Tibial nerve (tissue), 4 donors: ENCODE measurements at places on chromosomes 3 and 15.

DNA sequence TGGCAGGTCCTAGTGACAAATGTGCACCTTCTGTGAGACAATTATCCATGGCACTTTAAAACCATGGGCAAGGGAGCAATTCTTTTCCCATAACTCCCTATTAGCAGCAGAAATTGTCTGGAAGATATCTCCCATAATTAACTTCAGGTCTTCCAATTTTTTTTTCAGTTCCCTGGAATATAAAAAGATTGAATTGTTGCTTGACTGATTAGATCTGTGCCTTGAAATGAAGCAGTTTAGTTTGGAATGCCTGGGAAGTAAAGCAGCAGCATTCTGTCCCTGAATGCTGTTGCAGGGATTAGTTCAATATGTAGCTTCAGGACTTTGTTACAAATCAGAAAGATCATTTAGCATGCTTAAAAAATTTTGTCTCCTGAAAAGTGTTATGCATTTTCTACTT is 137.0 kb upstream of the GOLGA6L4 start:
- DNase-seq: no peak

- no peak for DNase-seq
These were observed 25.3 kb downstream of the PTPN23 start for GRCh38 chr3:47405820-47406761.

DNA sequence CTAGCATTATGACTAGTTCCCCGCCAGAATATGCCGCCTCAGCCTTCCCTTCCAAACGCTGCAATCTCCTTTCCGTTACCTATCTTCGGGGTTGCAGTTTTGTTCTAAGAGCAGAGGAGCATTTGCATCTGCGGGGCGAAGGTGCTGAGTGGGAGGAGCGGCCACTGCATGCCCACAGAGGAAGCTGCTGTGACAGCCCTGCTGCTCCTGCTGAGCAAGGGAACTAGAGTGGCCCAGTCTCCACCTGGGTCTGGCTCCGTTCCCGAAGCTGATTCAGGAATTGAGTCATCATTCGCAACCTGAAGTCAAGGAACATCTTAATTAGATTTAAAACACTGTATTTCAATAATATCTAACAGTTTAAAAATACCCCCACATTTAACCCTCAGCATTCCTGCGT is 98.2 kb upstream of the TJP1 start:
- no peak for DNase-seq

DNA sequence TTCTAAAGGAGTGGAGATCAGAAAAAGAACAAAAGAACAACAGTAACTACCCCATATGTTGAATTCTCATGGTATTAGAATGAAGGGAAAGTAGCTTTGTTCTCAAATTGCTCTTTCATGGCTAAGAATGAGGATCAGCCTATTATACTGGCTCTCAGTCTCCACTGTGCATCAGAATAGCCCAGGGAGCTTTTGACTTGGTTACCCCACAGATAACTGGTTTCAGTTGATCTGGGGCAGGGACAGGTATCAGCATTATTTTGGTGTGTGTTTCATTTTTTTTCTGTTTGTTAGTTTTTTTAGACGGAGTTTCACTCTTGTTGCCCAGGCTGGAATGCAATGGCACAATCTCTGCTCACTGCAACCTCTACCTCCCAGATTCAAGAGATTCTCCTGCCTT is 311.7 kb upstream of the TLE3 start:
- DNase-seq: no peak

- no peak for DNase-seq
These were observed 25.1 kb upstream of the GAP43 start for GRCh38 chr3:115598216-115598615.

- no peak for DNase-seq
These were observed 3.9 kb upstream of the PSTPIP1 start for GRCh38 chr15:76991048-76991447.

DNA sequence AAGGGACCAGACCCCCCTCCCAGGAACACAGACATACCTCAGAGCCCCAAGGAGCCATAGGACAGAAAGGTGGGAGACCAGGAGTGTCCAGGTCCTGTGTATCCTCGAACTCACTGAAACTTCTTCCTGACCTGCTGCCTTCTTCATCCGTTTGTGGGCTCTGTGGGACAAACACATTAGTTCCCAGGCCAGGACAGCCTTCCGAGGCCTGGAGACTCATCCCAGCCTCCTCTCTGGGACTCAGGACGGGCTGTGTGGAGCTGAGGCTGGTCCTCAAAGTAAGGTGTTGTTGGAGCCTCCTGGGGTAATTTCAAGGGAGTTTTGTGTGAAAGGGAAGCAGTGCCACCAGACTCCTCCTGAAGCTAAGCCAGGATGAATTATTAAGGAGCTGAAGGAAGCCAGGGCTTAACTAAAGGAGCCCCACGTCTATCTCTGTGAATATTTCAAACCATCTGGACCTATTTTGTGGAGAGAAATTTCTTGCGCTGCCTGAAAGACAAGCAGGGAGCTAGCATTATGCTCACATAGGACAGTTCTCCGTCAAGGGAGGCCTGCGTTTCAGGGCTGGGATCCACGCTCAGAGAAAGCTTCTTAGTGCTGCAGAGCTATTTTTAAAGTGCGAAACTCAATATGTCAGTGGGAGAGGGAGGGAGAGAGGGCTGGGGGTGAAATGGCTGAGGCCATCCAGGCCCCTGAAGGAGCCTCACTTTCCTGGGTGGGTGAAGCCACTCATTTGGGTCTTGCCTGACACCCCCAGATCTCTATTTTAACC is 29.8 kb upstream of the PLA2G4E start:
- DNase-seq: no peak

DNA sequence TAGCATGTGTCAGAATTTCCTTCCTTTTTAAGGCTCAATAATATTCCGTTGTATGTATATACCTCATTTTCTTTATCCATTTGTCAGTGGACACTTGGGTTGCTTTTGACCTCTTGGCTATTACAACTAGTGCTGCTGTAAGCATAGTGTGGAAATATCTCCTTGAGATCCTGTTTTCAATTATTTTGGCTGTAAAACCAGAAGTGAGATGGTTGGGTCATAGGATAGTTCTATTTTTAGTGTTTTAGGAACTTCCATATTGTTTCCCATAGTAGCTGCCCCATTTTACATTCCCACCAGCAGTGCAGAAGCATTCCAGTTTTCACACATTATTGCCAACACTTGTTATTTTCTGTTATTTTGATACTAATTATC is 70.4 kb upstream of the C15orf39 start:
- DNase-seq: no peak

- no peak for DNase-seq
These were observed 26.5 kb downstream of the DUOX2 start for GRCh38 chr15:45087513-45087912.

DNA sequence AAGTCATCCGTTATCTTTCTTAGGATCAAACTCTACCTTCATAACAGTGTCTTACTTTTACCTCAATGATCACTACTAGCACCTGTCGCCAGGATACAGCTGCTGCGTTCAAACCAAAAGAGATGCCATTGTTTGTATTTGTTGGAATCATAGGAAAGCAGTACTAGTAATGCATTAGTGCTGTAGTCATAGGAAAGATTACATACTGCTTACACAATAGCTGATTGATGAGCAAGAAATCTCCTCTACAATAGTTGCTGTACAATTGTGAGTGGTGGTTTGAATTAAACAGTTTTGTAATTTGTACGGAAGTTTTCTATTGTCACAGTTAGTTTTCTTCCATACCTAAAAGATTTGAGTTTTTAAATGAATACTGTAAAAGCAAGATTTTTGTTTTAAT is 21.4 kb downstream of the ACAP2 start:
- no peak for DNase-seq

DNA sequence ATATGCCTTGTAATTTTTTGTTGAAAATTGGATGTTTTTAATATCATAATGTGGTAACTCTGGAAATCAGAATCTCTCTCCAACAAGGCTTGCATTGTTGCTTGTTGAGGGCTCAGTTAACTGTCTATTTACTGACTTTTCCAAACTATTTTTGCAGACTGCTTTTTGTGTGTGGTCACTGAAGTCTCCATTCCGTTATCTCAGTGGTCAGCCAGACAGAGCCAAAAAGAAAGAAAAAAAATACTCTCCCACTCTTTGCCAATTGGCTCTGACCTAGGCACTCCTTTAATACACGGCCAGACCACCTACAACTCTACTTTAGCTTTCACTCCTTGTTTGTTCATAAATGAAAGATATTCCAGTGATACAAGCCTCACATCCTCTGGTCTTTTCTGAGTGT is 52.5 kb downstream of the IFT80 start:
- DNase-seq: no peak

DNA sequence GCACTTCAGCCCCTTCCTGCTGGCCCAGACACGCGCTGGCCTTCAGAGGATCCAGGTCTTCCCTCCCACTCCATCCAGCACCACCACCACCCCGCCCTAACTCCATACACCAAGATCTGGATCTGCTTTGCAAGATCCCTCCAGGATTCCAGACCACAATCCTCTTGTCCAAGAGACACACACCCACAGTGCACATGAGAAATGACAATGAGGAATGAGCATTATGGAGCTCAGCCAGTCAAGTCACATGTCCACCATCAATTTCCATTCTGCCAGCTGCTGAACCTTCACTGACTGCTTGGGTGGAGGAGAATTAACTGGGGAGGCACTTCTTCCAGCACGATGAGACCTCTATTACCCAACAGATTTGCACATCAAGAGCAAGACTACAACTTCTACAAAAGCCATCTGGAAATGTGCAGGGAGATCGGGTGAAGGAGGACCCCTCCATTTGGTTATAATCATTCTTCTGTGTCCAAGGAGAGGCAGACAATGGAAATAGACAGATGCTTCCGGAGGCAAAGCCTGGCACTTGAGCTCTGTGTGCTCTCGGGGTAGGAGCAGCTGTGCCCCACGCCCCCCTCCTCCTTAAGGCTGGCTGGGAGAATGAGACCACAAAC is 12.3 kb upstream of the SPATA12 start:
- peak; percentile 26 for DNase-seq

DNA sequence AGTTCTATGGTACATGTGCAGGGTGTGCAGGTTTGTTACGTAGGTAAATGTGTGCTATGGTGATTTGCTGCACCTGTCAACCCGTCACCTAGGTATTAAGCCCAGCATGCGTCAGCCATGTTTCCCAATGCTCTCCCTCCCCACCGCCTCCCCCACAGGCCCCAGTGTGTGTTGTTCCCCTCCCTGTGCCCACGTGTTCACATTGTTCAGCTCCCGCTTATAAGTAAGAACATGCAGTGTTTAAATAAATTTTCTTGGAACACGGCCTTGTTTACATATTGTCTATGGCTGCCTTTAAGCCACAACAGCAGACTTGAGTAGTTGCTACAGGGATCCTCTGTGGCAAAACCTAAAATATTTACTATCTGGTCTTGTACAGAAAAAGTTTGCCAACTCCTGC is 41.3 kb upstream of the CORO2B start:
- no peak for DNase-seq

- DNase-seq: no peak
These were observed 22.1 kb upstream of the RNU6-1 start for GRCh38 chr15:67861983-67862382.

DNA sequence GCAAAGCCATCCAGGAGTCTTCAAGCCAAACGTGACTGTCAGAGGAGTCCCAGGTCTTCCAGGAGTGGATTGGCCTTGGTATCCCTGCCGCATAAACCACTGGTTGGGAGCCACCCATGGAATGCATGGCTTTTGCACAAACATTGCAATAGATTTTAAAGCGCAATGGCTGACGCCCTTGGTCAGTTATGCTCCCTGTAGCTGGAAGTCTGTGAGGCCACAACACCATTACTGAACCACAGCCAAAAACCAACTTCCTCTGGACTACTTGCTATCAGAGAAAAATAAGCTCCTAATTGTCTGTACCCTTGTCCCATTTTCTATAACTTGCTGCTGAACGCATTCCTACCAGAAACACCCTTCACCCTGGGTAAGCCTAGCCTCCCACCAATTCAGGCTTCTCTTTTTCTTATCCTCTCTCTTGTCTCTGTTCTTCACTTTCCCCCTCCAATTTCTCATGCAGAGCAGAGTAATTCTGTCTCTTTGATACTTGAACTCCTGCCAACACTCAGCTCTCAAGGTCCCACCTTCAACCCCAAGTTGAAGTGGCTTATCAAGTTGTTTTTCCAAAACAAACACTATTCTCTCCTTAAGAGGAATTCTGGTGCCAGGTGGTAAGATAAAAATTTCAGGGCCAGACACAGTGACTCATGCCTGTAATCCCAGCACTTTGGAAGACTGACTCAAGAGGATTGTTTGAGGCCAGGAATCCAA is 176.4 kb upstream of the UBE2E1 start:
- no peak for DNase-seq

DNA sequence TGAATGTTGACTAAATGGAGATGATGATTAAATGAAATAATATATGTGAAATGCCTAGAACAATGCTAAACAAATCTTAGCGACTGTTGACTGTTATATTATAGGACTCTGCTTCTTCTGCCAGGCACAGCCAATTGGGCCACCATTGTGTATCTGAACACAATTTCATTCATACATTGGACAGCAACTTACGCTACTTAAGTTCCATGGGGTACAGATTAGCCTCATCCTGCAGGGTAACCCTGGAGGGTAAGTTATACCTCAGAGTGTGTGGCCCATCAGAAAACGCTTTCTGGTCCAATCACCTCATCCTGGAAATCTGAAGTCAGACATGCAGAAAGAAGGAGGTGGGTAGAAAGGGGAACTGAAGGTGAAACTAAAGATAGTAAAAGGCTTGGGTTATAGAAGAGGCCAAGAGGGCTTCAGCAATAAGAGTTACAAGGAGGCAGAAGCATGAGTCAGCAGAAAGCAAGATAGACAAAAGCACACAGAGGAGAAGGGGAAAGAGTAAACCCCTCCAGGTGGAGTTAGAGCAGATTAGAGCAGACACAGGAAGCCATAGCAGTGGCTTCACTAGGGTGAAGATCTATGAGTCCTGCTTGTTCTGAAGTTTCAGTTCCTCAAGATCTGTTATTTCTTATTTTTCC is 119.3 kb upstream of the SLC24A5 start:
- DNase-seq: no peak

GRCh38 chr3:123111640-123112039 is 44.8 kb downstream of the PDIA5 start:
- DNase-seq: no peak

DNA sequence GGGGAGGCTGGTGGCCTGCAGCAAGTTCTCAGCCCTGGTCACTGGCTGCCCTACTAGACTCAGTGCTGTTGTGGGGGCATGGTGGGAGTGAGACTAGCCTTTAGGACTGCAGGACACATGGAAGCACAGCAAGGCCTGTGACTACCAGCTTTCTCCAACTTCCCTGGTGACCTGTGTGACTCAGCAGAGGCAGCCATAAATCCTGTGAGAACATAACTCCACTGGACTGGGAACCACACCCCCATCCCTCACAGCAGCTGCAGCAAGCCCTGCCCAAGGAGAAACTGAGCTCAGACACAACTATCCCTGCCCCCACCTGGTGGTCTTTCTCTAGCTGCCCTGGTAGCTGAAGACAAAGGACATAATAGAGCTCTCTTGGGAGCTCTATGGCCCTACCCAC is 111.3 kb downstream of the DCLK3 start:
- no peak for DNase-seq
